ENCODE measurements at places on chromosomes 1 and 21.
A peak's percentile ranks its signal among the peaks of the same experiment; 100 is the strongest.

DNA sequence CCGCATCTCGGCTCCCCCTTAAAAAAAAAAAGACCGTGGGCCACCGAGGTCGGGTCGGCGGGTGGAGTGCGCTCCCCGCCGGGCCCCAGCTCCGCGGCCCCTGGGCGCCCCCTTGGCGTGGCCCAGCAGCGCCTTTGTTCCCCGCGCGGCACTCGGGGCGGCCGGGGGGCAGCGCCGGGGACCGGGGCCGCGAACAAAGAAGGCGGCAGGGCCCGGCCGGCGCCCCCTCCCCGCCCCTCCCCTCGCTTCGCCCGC, 571 bp downstream of the MARCKSL1 start:
- DNase-seq, result no peak

GRCh38 chr1:22507587-22507986, 55.7 kb upstream of the EPHA8 start:
- no peak for DNase-seq

GRCh38 chr1:25590096-25590824, 26.3 kb upstream of the MAN1C1 start:
- no peak for DNase-seq

GRCh38 chr1:110337704-110338308, 1.4 kb upstream of the RBM15 start:
- peak; percentile 19 for DNase-seq

- no peak for DNase-seq
Measured at GRCh38 chr1:43059640-43060574, 101.2 kb upstream of the SLC2A1 start.

GRCh38 chr21:37292941-37293340, 25.8 kb upstream of the VPS26C start:
- DNase-seq, result no peak

GRCh38 chr1:31689379-31689778, 14.4 kb downstream of the COL16A1 start:
- DNase-seq, result no peak

DNA sequence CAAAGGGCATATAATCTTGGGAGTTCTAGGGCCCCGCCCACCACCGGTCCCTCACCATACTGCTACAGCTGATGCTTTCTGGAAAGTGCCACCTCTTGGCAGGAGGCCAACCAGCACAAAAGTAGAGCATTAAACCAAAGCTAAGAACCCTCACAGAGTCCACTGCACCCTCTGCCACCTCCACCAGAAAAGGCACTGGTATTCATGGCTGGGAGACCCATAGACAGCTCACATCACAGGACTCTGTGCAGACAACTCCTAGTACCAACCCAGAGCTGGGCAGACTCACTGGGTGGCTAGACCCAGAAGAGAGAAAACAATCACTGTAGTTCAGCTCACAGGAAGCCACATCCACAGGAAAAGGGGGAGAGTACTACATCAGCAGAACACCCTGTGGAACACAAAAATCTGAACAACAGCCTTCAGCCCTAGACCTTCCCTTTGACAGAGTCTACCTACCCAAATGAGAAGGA, 10.8 kb downstream of the THEM4 start:
- no peak for DNase-seq

DNA sequence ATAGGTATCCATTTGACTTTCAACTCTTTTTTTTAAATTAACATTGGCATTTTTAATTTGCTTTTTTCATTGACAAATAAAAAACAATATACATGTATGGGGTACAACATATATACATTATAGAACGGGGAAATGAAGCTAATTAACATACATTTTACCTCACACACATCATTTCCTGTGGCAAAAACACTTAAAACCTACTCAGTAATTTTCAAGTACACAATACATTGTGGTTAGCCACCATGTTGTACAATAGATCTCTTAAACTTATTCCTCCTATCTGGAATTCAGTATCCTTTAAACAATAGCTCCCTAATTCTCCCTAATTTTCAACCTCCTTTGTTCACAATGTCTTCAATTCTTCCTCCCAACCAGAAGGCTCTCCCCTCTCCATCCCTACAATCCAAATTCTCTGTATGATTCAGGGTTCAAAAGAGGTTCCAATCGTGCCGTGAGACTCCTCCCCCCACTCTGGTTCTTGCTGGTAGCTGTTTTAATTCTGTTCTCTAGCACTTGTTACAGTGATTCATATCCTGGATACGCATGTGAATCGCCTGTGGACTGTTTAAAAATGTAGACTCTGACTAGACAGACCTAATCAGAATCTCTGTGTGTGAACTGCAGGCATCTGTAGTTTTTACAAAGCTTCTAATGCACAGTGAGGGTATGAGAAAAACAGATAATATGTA, 87.6 kb upstream of the DUSP10 start:
- DNase-seq, result peak; percentile 88

GRCh38 chr1:224860488-224861338, 68.8 kb upstream of the DNAH14 start:
- peak; percentile 64 for DNase-seq

- DNase-seq, result no peak
Measured at GRCh38 chr1:178465011-178465410, 31.8 kb downstream of the CLEC20A start.

GRCh38 chr1:21680918-21681317, 11.8 kb upstream of the RAP1GAP start:
- DNase-seq, result no peak

DNA sequence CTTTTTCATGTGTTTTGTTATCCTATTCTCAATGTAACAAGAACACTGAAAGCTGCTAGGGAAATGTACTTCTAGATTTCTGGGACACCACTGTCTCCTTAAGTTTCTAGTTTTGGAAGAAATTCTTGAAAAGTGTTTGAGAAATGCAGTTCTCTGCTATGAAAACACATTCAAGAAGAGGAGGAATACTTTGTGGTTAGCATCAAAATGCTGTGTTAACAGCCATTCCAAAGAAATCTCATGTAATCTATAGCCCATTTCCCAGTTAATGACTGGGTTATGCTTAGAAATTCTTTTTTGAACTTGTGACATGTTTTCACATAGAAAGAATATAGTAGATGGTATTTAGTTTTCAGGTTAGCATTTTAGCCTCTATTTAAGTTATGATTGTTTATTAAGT, 6.0 kb downstream of the RAVER2 start:
- DNase-seq, result no peak

DNA sequence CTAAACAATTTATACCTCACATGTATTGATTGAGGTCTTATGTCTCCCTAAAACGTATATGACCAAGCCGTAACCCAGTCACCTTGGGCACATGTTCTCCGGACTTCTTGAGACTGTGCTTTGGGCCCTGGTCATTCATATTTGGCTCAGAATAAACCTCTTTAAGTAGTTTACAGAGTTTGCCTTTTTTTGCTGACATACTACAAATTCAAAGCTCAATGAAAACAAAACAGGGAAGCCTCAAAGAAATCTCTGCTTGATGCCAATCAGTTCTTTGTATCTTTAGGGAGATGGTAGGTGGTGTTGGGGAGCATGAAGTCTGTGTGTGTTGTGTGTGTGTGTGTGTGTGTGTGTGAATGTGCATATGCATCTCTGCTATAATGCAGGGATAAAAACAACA, 247.0 kb downstream of the KCNJ6 start:
- DNase-seq, result no peak

GRCh38 chr1:56578138-56578962, 1.0 kb downstream of the PLPP3 start:
- DNase-seq, result peak; percentile 63

- no peak for DNase-seq
Measured at GRCh38 chr1:162708286-162708685, 76.0 kb downstream of the DDR2 start.

DNA sequence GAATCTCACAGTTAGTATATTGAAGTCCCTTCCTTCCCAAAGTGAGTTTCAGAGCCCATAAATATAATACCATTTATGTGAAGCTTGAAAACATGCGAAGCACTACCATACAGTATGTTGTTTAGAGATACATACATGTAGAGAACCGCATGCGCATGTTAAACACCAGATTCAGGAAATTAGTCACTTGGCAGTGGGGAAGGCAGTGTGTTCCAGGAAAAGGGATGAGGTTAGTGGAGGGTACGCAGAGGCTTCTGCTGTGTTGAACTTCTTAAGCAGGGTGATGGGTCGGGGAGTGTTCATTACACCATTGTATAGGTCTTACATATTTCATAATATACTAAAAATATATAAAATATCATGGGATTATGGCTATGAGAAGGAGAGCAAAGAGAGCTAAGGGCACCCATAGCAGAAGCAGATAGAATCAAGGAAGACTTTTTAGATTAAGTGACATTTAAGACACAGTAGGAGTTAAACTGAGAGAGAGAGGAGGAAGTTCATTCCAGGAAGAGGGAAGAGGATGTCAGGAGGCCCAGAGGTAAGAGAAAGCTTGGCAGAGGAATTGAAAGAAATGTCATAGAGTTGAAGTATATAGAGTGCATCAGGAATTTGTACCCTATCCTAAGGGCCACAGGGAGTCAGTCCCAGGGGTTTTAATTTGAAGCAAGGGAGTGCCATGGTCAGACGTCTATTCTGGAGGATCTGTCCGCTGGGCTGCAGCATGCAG, 43.5 kb upstream of the SARS1 start:
- DNase-seq, result no peak

GRCh38 chr1:201090541-201090940, 21.7 kb downstream of the CACNA1S start:
- peak; percentile 48 for DNase-seq

DNA sequence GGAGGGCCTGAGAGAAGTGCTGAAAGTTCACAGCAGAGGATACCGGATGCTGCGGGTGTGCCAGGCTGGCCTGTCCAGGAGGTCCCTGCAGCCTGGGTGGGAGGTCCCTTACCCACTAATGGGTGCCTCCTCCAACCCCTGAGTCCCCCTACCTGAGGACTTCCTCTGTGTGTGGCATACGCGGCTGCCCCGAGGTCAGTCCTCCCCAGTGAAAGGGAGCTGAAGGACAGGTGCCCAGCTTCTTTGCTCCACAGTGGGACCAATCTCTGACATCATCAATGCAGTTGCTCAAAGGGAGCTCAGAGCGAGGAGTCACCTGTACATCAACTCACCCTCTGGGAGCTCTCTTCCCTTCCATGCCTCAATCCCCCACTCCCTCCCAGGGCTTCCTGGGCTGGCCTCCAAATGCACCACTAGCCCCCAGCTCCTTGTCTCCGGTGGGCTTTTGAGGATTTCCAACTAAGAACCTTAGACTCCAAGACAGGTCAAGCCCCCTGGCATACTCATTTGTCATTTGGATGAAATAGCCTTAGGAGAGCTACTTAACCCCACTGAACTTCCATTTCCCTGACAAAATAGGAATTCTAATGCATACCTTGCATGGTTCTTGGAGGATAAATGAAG, 53.9 kb downstream of the PDE9A start:
- DNase-seq, result no peak

DNA sequence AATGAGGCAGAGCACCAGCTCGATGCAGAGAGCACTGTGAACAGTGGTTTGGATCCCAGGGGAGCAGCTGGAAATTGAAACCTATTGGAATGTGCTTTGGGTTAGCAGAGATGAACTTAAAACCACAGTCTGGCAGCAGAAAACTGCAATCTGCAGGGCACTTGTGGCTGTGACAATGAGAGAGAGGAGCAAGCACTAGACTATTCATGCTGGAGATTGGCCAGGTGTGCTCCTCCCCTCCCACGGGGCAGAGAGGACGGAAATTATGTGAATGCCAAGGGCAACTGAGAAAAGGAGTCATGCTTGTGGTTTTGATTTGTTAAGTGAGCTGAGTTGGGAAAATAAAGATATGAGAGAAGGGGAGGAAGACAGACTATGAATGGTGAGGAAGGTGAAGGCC, 38.1 kb downstream of the HSD3B2 start:
- DNase-seq, result peak; percentile 80

DNA sequence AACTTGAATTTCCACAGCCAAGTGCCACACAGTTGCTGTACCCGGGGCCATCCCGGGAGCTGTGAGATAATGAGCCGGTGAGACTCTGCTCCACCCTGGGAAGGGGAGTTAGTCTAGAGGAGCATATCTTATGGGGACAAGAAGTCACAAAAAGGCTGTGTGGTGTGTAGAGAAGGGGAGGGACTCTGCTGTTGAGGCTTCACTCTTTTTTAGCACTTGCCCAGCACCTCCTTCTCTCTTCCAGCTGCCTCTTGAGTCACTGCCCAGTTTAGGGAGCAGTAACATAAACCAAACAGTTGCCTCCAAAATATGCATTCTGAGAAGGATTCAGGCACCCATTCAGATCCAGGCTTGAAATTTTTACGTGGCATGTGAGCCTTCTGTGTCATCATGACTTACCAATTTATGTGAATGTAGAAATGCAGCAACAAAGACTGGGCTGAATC, 744 bp upstream of the WDR26 start:
- peak; percentile 79 for DNase-seq

DNA sequence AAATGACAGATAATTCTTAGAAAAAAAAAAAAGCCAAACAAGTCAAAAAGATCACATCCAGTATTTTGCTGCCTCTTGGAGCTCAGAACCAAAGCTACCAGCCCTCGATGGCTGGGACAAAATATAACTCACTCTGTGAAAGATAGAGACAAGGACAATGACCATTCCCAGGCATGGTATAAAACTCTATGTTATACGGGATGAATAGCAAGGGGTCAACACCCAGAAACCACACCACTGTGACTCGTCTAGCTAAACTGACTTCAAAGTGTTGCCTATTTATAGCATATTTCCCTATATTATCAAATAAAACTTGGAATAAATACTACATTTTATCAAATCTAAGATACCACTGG, 10.1 kb downstream of the TMEM63A start:
- DNase-seq, result no peak

DNA sequence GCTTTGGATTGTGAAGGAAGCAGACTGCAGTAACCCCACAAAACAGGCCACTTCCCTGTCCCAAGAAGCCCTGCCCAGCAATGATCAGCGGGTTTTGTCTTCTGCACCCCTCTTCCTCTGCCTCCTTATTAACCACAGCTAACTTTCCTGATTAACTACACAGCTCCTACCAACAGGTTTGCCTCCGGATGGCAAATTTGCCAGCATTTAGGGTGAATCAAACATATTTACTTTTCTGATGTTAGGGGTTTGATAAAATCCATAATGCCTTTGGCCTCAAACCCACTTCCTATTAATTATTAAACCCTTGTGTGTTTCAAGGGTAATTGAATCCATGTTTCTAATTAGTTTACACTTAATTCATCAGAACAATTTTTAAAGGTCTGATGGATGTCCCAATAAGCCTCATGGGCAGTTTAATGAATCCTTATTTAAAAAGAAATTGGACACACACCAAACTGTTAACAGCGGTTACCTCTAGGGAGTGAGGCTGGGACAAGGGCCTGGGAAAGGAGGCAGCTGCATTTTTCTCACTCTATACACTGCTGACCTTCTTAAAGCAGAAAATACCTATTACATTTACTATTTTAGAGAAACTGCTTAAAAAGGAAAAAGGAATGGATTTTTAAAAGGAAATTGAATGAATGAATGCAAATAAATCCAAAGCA, 91.9 kb downstream of the CSMD2 start:
- no peak for DNase-seq

DNA sequence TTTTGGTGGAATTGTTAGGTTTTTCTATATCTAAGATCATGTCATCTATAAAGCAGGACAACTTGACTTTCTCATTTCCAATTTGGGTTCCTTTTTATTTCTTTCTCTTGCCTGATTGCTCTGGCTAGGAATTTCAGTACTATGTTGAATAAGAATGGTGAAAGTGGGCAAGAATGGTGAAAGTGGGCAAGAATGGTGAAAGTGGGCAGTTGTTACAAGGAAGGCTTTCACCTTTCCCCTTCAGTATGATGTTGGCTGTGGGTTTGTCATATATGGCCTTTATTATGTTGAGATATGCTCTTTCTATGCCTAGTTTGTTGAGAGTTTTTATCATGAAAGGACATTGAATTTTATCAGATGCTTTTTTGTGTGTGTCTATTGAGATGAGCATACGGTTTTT, 64.5 kb downstream of the XPR1 start:
- DNase-seq, result no peak

All from myocyte (in vitro differentiated cells).